Fibroblast of lung (primary cell): ENCODE measurements at places on chromosomes 7 and 10. TPM values are rescaled to one million over a fixed set of nuclear protein-coding genes. Genes with fewer than 3 reads are reported as not detected.

Gene DLG5
- 40.1 and 40.8 TPM in 2 replicates for total RNA-seq

Gene ARHGEF35
- total RNA-seq, result 0.51 and 5.4 TPM in 2 replicates

Gene USP6NL
- total RNA-seq, result 8.7 and 8.9 TPM in 2 replicates

Gene MSMB
- total RNA-seq, result not detected in 2 replicates

Gene CYP3A7
- total RNA-seq, result 23.9 and 37.8 TPM in 2 replicates

Gene VDAC2
- total RNA-seq, result 145 and 151 TPM in 2 replicates

Gene DGKI
- 1.3 and 2.1 TPM in 2 replicates for total RNA-seq

Gene PLXNA4
- total RNA-seq, result 1.2 and 1.8 TPM in 2 replicates

Gene FXYD4
- not detected in 2 replicates for total RNA-seq

Gene LRWD1
- total RNA-seq, result 14.5 and 18.7 TPM in 2 replicates

Gene IDI1
- total RNA-seq, result 91.7 and 202 TPM in 2 replicates

Gene LLCFC1
- total RNA-seq, result not detected in 2 replicates

Gene RARRES2
- 65.6 and 174 TPM in 2 replicates for total RNA-seq

Gene COX19
- total RNA-seq, result 9.2 and 11.7 TPM in 2 replicates

Gene ZP3
- total RNA-seq, result 2.6 TPM in 2 replicates

Gene GJD4
- total RNA-seq, result 0.17 TPM in 1 of 2 replicates, not detected in the other

Gene UPK3BL2
- total RNA-seq, result 1.0 and 3.8 TPM in 2 replicates

Gene RBM20
- total RNA-seq, result under 0.01 TPM in 2 replicates

Gene CAMK2B
- total RNA-seq, result 0.17 and 0.26 TPM in 2 replicates

Gene TACR2
- 0.17 and 0.26 TPM in 2 replicates for total RNA-seq

Gene GOT1
- 31.8 and 52.2 TPM in 2 replicates for total RNA-seq

Gene ATP6V0A4
- not detected in 2 replicates for total RNA-seq

Gene C10orf62
- total RNA-seq, result not detected in 2 replicates

Gene ELOVL3
- total RNA-seq, result 0.26 and 0.66 TPM in 2 replicates

Gene CLCN1
- under 0.01 TPM in 2 replicates for total RNA-seq

Gene ARHGAP22
- total RNA-seq, result 21.3 and 75.5 TPM in 2 replicates

Gene DBNL
- total RNA-seq, result 66.8 and 88.2 TPM in 2 replicates

Gene AKR1C4
- total RNA-seq, result not detected in 2 replicates

Gene MYL7
- total RNA-seq, result not detected in 2 replicates

Gene MGAM2
- total RNA-seq, result not detected in 2 replicates

Gene MBL2
- not detected in 2 replicates for total RNA-seq

Gene OR13A1
- not detected in 2 replicates for total RNA-seq

Gene SLC18A2
- total RNA-seq, result under 0.01 TPM in 1 of 2 replicates, not detected in the other

Gene SRGN
- total RNA-seq, result 147 and 363 TPM in 2 replicates

Gene ASIC3
- under 0.01 and 0.17 TPM in 2 replicates for total RNA-seq

Gene EVX1
- total RNA-seq, result not detected in 2 replicates

Gene CPN1
- not detected in 2 replicates for total RNA-seq

Gene SEMA3C
- 203 and 310 TPM in 2 replicates for total RNA-seq

Gene AGBL3
- total RNA-seq, result 1.3 TPM in 2 replicates

Gene FRAT1
- total RNA-seq, result 2.8 TPM in 2 replicates

Gene LIPK
- total RNA-seq, result not detected in 2 replicates

Gene WDR86
- 0.33 and 1.0 TPM in 2 replicates for total RNA-seq

Gene UPK3B
- total RNA-seq, result under 0.01 and 0.50 TPM in 2 replicates

Gene UBE2H
- total RNA-seq, result 64.2 and 102 TPM in 2 replicates

Gene PRKG1
- total RNA-seq, result 60.1 and 71.8 TPM in 2 replicates

Gene FIGNL1
- 5.9 and 6.4 TPM in 2 replicates for total RNA-seq

Gene RASA4
- 2.1 and 6.2 TPM in 2 replicates for total RNA-seq

Gene HMX3
- total RNA-seq, result not detected in 2 replicates

Gene PODXL
- total RNA-seq, result 0.17 and 0.26 TPM in 2 replicates

Gene ERVW-1
- not detected in 2 replicates for total RNA-seq

Gene HECTD2
- 7.2 and 8.3 TPM in 2 replicates for total RNA-seq
